GM12891 (cell line): ENCODE measurements at places on chromosomes 11 and 22.

- DNase-seq = no peak
These were observed 3.6 kb downstream of the IZUMO1R start for GRCh38 chr11:94308024-94308423.

DNA sequence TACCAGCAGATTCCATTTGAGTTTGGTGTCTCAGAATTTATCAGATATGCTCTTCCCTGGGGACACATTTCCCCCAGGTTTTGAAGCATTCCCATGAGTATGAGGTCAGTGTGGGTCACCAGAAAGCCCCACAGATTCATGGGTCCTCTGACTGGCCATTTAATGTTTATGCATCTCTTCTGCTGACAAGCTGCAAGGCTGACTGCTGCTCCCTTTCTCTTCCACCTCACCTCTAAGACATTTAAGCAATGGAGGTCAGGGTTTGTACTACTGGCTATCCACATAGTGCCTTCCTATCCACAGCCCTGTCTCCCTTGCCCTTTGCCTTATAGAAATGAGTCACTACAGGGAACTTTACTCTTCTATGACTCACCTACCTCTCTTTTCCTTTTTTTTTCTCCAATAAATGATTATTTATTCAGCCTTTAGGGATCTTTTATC is 106.0 kb upstream of the TIMP3 start:
- DNase-seq = no peak

GRCh38 chr11:15638386-15638787 is 523.7 kb downstream of the INSC start:
- no peak for DNase-seq

DNA sequence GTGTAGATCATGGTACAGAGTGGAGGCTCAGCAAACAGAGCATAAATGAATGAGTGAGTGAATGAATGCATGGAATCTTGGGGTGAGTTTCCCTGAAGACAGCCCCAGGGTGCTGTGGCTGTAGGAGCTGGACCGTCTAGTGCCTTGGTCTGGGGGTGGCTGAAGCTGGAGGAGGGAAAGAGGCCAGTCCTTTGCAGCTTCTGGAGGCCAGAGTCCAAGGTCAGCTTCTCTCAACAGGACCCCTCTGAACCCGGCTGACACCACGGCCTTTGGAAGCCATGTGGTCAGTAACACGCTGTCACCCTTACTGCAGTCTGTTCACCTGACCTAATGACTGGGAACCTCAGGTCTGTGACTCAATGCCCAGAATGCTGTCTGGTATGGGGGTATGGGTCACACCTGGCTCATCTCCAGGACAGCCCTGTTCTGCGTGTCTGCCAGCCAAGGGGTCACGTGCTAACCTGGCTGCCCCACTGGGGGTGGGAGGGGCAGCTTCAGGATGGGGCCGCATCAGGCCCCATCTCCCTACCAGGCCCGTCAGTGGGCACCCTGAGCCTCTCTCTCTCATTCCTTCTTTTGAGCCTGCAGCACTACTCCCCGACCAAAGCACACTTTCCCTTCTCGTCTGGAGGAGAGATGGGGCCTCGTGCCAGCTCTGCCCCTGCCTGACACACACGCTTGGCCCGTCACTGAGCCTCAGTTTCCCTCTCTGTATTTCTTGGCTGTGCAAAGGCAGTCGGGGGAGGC is 24.1 kb upstream of the CHKA start:
- DNase-seq = no peak

DNA sequence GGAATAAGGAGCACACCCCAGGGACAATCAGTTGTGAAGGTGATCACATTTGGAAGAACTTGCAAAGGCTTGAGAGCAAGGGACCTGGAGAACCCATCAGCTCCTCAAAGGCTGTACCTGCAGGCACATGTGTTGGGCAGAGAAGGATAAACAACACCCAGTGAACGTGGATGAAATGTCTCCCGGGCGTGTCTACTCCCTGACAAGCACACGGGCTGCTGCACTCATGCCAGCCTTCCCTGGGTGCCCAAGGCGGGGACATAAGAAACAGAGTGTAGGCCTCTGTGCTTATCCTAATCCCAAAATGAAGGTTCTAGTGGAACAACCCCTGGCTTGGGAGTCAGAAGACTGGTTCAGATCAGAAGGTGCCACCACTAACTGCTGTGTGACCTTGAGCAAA is 46.7 kb downstream of the DSCAML1 start:
- DNase-seq = no peak

GRCh38 chr11:39683951-39684554 is 1775.4 kb downstream of the LRRC4C start:
- DNase-seq = no peak

DNA sequence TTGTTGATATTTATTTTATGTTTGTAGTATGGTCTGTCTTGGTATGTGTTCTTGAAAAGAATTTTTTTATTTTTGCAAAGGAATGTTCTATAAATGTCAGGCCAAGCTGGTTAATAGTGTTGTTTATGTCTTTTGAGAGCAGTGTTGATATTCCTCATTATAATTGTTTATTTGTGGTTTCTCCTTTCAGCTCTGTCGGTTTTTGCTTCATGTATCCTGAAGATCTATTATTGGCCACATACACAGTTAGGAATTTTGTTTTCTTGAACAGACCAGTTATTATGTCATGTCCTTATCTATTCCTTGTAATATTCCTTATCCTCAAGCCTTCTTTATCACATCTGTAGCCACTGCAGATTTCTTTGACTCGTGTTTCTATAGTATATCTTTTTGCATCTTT is 56.5 kb downstream of the PDHX start:
- DNase-seq = no peak

GRCh38 chr22:28123989-28124766 is 205.1 kb upstream of the PITPNB start:
- no peak for DNase-seq

GRCh38 chr22:30232716-30233218 is 13.8 kb downstream of the LIF start:
- no peak for DNase-seq

DNA sequence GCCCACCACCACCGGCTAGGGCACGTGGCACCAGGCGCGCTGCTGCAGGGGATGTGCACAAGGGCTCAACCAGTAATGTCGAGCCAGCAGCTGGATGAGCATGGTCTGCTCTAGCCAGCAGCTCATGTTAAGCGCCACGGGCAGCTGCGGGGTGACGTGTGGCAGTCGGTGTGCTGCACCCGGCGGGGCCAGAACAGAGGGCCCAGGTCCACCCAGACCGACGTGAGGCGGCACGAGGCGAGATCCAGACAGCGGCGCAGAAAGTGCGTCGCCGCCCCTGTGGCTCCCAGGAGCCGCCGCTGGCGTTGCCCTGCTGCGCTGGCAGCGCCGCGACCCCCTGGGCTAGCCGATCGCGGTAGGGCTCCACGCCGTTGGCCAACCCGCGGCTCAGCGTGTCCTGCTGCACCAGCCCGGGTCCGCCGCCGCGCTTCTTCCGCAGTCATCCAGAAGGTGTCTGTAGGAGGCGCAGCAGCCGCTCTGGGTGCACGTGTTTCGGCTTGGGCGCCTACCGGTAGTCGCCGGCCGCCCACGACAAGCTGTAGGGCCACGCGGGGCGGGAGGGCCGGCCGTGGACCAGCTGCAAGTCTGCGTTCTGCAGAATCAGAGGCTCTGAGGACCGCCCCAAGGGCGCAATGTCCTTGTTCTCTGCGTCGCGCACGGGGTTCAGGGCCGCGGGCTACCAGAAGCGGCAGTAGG is 4.6 kb upstream of the GALR3 start:
- peak; percentile 79 for DNase-seq

- peak; percentile 91 for DNase-seq
These were observed 5.0 kb upstream of the PICK1 start for GRCh38 chr22:38051900-38052862.

- no peak for DNase-seq
These were observed 55.9 kb upstream of the NUP160 start for GRCh38 chr11:47904048-47904447.

GRCh38 chr11:83865636-83866461 is 579.7 kb upstream of the CCDC90B start:
- DNase-seq = no peak

DNA sequence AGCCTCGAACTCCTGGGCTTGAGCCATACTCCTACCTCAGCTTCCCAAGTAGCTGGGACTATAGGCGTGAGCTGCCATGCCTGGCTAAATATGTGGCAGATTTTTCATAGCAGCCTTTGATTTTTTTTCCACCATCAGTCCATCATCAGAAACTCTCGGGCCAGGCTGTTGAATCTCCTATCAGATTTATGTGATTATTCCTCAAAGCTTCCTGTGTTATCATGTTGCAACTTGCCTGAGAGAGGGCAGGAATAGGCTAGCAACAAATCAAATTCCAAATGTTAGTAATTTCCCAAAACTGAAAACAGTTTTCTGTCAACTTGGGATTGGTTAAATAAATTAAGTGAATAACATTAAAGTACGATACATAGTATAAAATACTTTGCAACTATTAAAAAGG is 3.4 kb downstream of the LRRC51 start:
- DNase-seq = no peak

DNA sequence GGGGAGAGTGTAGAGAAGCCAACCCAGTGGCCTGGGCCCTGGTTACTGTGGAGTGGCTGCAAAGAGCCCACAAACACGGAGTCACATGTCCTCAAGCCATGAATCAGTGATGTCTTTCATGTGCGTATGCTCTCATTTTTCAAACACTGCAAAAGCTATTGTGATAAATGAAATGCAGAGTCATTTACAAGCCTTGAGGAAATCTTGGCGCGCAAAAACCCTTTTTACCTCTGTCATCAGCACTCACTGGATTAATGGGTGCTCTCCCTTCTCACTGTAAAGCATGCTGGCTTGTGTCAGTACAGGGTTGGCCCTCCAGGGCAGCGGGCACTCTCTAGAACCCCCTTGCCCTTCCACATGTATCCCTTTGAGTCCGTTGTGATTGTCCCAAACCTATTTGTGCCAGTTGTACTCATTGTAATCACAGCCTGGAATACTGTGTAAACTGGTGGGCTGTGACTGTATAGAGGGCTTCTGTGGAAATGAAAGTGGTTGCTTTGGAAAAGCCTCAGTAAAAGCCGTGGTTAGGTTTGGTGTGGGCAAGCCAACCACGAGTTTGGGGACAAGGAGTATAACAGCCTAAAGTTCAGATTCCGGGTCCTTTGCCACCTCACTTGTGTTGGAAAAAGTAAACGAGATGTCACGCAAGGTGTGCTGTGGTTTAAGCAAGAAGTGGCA is 10.4 kb downstream of the GNAZ start:
- DNase-seq = no peak

DNA sequence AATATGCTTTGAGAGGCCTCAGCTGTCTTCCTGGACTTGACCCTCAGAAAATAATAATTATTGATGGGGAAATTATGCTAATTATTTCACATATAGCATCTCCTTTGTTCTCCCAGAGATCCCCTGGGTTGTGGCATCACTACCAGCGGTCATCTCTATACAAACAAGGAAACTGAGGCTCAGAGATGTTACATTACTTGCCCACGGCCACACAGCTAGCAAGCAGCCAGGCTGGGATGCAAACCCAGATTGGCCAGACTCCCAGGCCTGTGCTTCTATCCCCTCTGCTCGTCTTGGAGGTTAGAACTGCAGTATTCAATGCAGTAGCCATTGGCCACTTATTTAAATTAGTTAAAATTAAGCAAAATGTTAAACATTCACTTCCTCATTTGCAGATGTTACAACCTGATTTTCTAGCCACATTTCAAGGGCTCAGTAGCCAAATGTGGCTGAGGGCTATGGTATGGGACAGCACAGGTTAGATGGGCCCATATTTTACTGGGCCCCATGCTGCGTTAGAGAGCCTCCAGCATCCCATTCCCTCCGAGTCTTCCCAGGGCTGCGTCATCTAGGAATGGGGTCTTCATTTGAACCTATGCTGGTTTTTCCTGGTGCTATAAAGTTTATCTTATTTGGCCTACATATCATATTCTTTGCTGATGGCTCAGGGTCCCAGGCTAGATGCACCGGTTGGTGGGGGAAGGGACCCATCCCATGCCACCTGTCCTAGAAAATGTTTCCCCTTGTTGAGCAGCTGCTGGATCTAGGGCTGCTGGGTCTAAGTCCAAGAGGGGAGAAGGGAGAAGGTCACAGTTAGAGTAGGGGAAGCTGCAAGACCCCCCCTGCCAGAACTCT is 2.2 kb downstream of the SLC35C1 start:
- DNase-seq = no peak

DNA sequence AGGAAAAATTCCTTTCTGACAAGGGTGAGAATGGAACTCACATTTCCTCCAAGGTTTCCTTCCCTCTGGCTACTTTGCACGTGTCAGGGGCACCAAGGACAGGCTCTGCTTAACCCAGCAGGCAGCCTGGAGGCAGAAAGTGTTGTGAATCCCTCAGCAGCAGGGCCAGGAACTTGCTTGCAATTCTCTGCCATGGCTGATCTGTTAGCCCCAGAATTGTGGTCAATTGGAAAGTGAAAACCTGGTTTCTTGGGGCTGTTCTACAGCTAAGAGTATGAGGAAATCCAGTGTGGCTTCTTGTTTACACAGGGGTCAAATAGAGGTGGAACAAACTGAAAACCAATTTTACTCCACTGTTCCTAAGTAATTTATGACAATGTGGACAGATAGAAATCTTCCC is 38.3 kb upstream of the CEP295 start:
- DNase-seq = peak; percentile 18

GRCh38 chr22:20204311-20204710 is 53.5 kb upstream of the CCDC188 start:
- no peak for DNase-seq

- no peak for DNase-seq
These were observed 22.0 kb upstream of the WNT11 start for GRCh38 chr11:76228071-76228874.

- no peak for DNase-seq
These were observed 10.5 kb downstream of the KLHL22 start for GRCh38 chr22:20484948-20485683.

GRCh38 chr22:47575291-47575690 is 812.8 kb downstream of the TBC1D22A start:
- DNase-seq = no peak

GRCh38 chr22:37443977-37444376 is 16.7 kb upstream of the ELFN2 start:
- no peak for DNase-seq

DNA sequence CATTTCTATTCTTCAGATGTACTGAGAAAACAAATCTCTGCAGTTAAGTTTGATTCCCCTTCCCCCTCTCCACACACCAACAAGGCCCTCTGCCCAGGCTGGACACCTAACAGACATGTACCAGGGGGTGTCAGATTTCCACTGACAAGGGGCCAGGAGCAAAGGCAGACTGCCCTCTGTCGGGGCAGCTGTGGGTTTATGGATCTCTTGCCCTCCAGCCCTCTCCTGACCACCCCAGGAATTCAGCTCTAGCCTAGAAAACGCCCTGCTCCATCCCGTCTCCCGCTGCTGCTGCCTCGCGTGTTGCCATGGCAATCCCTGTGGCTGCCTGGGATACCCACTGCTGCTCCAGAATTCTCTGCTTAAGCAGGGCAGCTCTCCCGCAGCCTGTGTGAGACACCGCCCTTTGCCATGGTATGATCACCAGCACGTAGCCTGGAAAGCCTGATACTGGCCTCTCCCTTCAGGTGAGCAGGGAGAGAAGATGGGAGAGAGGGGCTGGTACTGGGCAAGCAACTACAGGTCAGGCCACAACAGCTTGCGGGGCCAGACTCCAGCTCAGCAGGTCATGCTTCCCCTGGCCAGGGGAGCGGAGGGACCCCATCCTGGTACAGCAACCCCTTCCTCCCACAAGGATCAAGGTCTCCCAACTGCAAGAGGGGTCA is 41.6 kb downstream of the BUD13 start:
- DNase-seq = no peak
